Mesendoderm (in vitro differentiated cells): ENCODE measurements at places on chromosomes 7 and 10.

GRCh38 chr7:8064828-8065227 lies 96.2 kb downstream of the GLCCI1 start:
- no peak for DNase-seq

DNA sequence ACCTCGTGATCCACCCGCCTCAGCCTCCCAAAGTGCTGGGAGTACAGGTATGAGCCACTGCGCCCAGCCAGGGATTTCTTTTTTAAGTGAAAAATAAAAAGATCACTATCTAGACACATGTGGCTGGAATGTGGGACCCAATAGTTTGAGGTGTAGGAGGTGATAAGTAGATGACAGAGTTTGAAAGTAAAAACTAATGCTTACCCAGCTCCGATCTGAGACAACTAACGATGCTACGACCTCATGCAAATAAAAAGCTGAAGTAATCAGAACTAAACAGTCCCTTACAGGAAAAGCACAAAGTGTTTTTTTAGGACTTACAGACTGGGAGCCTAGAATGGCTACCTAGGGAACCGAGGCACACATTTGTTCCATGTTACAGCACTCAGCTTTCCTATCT lies 23.0 kb downstream of the PCGF6 start:
- no peak for DNase-seq

GRCh38 chr7:22845221-22845834 lies 22.7 kb upstream of the TOMM7 start:
- DNase-seq: no peak

- DNase-seq: peak; percentile 86
These were observed 4.2 kb downstream of the VSTM2A start for GRCh38 chr7:54546081-54546985.

DNA sequence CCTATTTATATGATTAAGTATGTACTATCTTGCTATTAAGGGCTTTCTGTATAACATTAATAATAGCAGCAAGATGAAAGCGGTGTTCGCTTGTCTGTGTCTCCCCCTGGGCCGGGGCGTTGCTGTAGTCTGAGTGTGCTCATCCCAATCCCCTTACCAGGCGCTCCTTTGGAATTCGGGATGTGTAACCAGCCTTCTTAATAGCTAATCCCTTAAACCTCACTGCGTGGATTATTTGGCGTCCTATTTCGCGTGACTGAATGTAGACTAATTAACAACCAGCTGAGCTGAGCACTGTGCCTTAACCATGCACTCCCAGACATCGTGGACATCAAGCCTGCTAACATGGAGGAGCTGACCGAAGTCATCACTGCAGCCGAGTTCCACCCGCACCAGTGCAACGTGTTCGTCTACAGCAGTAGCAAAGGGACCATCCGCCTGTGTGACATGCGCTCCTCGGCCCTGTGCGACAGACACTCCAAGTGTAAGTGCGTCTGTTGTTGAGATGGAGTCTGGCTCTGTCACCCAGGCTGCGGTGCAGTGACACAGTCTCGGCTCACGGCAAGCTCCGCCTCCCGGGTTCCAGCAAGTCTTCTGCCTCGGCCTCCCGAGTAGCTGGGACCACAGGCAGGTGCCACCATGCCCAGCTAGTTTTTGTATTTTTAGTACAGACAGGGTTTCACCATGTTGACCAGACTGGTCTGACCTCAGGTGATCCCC lies 36.6 kb downstream of the BNIP3 start:
- DNase-seq: no peak

- peak; percentile 13 for DNase-seq
These were observed 37.2 kb downstream of the PLEKHS1 start for GRCh38 chr10:113788604-113789083.

- DNase-seq: no peak
These were observed 92.7 kb upstream of the GDF10 start for GRCh38 chr10:47207281-47207615.

DNA sequence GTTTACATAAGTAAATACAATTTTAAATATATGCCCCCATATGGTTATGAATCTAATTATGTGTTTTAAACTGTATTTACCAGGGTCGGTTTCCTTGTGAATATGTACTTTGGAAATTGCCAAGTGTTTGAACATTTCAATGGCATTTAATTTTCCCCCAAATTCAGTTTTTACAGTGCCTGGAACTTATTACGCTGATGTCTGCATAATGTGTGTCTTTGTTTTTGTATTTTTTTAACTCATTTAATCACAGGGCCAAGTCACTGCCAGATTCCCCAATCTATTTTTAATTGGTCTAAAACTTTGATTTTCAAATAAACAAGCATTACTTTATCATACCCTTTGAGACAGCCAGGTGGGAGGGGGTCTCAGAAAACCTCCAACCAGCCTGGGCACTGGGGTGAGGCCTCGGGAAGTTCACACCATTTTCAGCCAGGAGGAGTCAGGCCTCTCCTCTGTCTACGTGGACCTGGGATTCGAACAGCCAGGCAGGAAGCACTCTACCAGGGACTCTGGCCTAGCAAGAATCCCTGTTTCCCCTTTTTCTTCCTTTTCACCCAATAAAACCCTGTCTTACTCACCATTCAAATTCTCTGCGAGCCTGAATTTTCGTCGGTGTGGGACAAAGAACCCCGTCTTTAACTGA lies 151.5 kb upstream of the COL1A2 start:
- DNase-seq: peak; percentile 59

DNA sequence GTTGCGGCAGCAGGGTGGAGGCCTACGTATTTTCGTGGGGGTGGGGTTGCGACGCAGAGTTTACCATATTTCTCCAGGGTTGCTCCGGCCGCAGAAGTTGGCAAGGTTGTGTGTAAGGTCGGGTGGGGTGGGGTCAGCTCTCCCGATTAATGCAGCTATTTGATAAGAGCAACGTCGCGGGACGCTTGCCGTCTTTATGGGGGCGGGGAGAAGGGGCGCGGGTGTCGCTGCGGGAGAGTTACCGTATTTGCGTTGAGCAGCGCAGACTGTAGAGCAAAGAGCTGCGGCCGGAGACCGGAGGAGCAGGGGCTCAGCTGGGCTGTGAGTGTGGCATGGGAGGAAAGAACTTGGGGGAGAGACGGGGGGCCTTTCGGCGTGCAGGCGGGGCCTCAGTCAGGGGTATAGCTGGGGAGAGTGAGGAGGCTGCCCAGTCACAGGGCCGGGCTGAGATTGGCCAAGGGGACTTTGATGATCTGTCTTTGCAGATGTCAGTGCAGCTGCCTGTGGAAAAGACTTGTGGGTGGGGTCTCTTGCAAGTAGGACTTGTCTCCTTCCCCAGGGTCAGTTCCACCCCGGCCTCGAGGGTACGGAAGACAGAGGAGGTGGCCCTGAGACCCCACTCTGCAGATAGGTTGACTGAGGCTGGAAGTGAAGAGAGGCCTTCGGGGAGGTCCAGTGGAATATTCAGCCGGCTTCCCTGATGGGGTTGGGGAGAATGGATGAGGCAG lies 26.6 kb downstream of the ZNF775 start:
- DNase-seq: no peak
